GM20000 (cell line): ENCODE measurements at places on chromosomes 1 and 21.
A peak's percentile ranks its signal among the peaks of the same experiment; 100 is the strongest.

- DNase-seq = no peak
These were observed 96.1 kb upstream of the HIVEP3 start for GRCh38 chr1:42014823-42015222.

GRCh38 chr1:86704972-86705664, 742 bp downstream of the SH3GLB1 start:
- peak; percentile 59 for DNase-seq

GRCh38 chr21:27275294-27275927, 308.5 kb upstream of the ADAMTS5 start:
- no peak for DNase-seq

GRCh38 chr1:58837886-58838285, 54.0 kb upstream of the JUN start:
- no peak for DNase-seq

DNA sequence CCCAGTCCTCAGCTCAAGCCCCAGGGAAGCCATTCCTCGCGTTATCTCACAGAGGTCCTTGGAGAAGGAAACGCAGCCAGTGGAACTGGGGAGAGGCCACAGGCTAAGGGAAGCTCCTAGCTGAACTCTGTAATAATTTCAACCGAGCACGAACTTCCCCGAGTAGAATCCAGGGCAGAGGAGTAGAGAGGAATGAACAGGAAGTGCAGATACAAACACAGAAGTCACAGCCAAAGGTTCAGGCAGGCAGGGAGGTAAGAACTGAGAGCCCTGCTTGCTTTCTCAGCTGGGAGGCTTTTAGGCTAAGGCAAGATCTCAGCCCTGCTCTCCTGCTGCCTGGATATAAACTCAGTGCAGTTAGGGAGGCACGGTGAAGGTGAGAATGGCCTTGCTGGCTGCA, 23.7 kb downstream of the WARS2 start:
- no peak for DNase-seq

DNA sequence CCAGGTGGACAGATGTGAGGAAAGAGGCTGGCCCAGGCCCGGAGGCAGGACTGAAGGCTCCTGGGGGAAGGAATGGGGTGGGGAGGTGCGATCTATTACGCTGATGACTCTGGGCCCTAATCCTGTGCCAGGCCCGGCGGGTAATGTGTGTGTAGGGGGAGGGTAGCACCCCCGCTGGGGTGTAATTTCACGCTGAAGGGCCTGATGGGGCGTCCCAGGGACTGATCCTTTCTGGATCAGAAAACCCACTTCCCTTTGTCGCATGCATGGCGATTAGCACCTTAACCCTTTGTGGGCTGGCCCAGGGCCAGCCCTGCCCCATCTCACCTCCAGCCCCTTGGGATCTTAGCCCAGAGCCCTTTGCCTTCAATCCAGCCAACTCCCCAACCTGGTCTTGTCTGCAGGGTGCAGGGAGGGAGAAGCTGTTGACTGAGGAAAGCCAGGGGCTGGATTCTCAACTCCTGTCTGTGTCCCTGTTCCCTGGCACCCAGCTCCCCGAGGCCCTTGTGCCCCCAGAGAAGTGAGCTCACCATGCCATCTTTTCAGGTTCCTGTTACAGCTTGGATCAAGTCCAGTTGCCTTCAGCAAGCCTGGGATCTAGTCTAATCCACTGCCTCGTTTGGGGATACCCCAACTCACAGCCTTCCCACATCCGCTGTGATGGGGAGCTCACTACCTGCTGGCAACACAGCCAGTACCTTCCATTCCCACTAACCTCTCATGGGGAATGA, 26.0 kb downstream of the KNCN start:
- DNase-seq = no peak

DNA sequence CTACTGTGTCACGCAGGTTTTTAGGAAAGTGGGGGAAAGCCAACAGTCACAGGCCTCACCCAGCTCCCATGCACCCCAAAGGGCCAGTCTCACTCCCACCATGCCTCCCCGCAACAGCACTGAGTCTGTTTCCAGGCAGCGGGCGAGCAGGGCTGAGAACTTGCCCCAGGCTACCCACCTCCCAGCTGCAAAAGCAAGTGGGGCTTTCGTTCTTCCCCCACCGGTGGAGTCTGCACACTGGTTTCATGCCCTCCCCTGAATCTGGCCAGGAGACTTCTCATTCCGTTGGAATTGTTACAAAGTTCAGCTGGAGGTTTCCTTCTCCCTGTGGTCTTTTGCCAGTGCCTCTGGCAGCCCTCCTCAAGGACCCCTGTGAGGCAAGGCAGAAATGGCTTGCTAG, 53.6 kb upstream of the KCNJ15 start:
- no peak for DNase-seq

- DNase-seq = no peak
These were observed 213.3 kb downstream of the ROR1 start for GRCh38 chr1:63987014-63987627.
